ENCODE measurements at places on chromosomes 3 and 15.

- DNase-seq = no peak
Measured at GRCh38 chr3:194450341-194450740, 36.5 kb downstream of the ATP13A3 start.

GRCh38 chr3:42680271-42680670, 5.1 kb upstream of the KLHL40 start:
- no peak for DNase-seq

GRCh38 chr3:143601723-143602484, 246.4 kb downstream of the SLC9A9 start:
- no peak for DNase-seq

GRCh38 chr3:184296616-184297015, 2.4 kb upstream of the PSMD2 start:
- DNase-seq = no peak

DNA sequence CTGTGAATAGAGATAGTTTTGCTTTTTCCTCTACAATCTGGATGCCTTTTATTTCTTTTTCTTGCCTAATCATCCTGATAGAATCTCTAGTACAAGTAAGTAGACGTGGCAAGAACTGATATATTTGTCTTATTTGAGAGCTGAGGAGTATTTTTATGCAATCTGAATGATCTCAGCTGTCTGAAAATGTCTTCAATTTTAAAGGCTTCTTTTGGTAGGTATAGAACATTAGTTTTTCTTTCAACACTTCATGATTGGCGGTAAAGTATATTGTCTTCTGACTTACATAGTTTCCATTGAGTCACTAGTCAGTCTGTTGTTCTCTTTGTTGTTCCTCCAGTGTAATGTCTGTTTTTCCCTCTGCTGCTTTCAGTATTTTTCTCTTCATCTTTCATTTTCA, 31.3 kb downstream of the MGA start:
- no peak for DNase-seq

- DNase-seq = no peak
Measured at GRCh38 chr15:83928392-83928734, 274.4 kb downstream of the ADAMTSL3 start.

GRCh38 chr15:94671858-94672532, 440.6 kb downstream of the MCTP2 start:
- DNase-seq = no peak

- DNase-seq = no peak
Measured at GRCh38 chr15:63724760-63725159, 109.0 kb downstream of the HERC1 start.

DNA sequence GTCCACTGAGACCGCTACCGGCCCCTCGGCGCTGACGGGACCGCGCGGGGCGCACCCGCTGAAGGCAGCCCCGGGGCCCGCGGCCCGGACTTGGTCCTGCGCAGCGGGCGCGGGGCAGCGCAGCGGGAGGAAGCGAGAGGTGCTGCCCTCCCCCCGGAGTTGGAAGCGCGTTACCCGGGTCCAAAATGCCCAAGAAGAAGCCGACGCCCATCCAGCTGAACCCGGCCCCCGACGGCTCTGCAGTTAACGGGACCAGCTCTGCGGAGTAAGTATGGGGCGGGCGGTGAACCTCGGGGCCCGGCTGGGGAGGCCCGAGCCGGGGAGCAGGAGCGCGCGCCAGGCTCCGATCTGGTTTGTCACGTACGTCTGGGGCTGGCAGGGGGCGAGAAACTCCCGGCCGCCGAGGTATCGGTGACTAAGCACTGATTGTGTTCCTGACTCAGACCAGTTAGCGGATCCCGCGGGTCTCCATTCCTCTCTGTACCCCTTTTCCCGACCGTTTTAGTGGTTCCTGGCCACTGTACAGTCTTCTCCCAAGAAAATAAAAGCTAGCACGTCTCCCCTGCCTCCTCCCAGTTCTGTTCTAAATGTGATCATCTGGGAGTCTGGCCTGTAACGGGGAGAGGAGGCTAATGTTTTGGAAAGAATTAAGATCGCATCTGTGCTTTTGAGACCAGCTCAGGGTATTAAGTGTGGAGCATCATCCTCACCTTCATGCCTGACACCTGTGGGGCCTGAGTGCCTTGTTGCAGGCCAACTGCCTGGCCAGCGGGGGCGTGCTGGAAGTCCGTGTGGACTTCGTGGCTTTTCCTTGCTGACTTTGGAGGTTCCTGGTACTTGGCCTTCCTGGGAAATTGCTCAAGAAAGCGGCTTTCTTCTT, 691 bp downstream of the MAP2K1 start:
- peak; percentile 72 for DNase-seq

DNA sequence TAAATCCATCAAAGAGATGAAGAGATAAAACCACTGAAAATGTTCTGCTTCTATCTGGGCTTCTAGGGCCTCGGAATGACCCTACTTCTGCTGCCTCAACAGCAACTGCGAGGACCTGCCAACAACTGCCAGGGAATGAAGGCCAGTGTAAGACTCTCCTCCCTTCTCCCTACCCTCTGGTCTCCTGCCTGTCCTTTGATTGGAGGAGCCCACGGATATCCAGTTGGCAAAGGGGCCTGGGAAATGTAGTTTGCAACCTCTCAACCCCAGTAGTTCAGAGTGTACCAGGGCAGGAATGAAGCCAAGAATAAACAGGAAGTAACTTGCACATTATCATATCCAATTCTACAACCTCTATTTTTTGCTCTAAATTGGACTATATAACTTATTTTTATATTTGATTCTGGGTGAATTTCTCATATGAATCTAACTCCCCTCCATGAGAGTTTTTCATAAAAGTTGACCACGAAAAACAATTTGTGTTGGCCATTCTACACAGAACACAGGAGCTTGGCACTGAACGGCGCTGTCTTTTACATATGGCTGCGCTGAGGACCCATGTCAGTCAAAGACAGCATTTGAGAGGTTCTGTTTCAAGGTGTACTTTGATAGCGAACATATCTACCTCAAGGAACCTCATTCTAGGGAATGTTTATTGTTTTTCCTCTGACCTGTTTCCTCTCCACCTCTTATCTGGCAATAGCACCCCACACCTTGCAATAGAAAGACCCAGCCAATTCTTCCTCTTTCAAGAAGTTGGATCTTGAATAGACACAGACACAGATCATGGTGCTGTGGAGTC, 91.1 kb upstream of the RNF7 start:
- DNase-seq = no peak

DNA sequence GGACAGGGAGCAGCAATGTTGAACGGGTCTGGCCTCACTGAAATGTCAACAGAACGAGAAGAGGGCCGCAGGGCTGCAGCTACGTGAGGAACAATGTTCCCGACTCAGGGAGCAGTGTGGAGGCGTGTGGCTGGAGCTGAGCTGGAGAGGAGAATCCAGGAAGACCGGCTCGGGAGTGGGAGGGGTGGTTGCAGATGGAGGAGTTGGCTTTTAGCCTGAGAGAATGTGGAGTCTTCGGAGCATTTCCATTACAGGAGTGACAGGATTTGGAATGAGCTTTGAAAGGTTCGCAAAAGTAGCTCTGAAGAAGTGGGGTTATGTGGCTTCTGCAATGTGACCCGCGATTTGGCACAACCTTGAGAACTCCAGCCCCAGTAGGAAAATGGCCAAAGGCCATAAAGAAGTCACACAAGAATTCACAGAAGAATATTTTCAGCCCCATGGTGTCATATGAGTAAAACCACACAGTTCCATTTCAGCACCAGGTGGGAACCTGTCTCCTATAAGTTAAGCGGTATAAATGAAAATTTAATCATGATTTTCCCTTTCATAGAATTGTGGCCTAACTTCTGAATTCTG, 78.8 kb upstream of the NSMCE3 start:
- no peak for DNase-seq

DNA sequence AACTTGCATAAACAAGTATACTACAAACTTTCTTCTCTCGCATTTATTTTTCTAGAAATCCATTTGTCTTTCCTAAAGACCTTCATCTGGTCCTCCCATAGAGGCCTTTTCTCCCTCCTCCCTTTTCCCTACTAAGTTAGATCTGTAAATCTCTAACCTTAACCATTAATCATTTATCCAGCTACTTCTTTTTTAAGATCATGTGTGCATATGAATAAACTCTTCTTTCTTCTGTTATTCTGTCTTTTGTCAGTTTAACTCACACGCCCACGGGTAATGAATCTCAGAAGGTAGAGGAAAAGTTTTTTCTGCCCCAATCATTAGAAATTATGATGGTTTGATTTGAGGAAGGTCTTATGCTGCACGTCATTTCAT, 48.7 kb upstream of the FHIT start:
- DNase-seq = no peak

GRCh38 chr3:30778933-30779332, 115.5 kb downstream of the GADL1 start:
- DNase-seq = no peak

GRCh38 chr15:46322753-46323152, 687.9 kb downstream of the SQOR start:
- no peak for DNase-seq

GRCh38 chr3:159627634-159628033, 361.0 kb upstream of the IL12A start:
- no peak for DNase-seq

DNA sequence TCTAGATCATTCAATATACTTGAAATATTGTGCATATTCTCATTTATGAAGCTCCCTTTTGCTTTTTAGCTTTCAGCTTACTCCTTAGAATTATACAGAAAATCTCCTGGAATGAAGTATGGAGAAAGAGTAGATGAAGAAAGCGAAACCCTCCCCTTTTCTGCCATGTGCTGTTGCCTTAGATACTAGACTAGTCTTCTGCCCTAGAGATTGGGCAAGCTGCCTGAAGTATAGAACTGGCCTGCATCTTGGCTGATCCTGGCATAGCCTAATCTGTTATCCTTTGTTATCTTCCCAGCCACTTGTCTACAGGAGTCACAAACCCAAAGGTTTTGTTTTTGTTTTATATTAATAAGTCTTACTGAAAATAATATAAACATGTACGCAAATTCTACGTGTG, 138.8 kb downstream of the RBPMS2 start:
- DNase-seq = no peak

GRCh38 chr3:156519758-156520162, 35.2 kb downstream of the SSR3 start:
- no peak for DNase-seq

GRCh38 chr15:39695793-39696192, 86.8 kb downstream of the FSIP1 start:
- DNase-seq = no peak

- no peak for DNase-seq
Measured at GRCh38 chr15:42385206-42385979, 26.1 kb downstream of the CAPN3 start.

GRCh38 chr3:38627956-38628355, 21.5 kb downstream of the SCN5A start:
- no peak for DNase-seq

DNA sequence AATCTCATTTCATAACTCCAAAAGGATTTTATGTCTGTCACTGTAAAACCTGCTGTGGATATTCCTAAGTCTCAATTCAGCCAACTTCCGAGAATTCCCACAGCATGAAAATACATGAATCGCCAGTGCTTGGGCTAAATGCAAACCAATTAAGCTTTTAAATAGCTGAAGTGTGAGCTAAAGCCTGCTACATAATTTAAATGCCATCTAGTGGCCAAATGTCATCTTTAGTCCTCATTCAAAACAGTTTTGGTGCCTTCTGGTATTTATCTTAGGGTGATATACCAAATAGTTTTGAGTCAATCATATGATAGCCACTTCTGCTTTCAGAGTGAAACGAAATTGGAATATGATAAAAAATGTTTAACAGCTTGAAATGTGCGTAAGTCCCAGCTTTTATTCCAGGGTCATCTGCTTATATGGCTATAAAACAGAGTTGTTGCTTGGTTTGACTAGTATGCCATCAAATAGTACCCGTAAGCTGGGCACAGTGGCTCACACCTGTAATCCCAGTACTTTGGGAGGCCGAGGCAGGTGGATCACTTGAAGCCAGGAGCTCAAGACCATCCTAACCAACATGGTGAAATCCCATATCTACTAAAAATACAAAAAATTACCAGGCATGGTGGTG, 41.8 kb upstream of the CCNL1 start:
- no peak for DNase-seq

GRCh38 chr3:186883686-186884058, 41.2 kb downstream of the ADIPOQ start:
- no peak for DNase-seq

- no peak for DNase-seq
Measured at GRCh38 chr15:89799011-89799911, 15.4 kb downstream of the ANPEP start.

DNA sequence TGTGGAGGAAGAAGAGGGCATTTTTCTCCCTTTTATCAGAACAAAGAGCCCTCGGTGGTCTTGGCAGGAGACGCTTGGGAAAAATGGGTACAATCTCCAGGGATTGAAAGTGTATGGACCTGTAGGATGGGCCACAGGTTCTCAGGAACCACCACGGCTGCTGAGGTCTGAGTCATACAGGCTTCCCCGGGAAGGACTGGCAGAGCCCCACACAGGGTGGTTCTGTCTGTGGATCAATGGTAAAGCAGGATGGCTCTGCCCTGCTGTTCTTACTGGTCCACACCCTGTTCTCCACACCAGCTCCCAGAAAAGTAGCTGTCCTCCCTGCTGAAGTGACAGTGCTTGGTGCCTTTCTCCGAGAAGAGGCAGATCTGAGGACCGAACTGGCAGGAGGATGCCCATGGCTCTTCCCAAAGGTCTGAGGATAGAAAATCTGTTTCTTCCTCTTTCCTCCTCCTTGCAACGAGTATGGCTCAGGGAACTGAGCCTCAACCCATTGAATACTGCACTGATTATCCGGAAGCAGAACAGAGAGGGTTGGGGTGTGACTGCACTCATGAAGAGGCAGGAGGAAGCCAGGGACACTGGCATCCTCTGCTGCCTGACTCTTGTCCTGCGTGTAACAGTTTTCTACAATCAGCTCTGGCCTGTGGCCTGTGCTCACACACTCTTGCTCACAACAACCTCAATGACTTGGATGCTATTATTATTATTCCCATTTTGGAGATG, 39.0 kb downstream of the KIF9 start:
- DNase-seq = no peak

DNA sequence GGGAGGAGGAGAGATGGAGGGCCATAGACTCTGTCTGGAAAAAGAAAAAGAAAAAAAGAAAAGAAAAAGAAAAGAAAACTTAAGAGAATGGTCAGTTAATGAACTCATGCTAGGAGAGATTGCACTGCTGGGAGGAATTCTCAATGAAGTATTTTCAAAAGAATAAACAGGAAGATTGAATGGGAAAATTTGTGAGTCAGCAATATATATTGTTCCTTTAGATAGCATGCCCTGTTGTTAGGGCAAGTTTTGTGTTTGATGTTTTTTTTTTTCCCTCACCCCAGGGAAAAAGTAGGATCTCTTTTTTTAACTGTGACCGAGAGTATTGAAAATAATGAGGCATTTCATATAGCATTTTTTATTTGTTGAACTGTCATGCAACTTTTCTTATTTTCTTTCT, 7.8 kb upstream of the NR1D2 start:
- no peak for DNase-seq

GRCh38 chr3:45462522-45463265, 74.3 kb downstream of the LARS2 start:
- no peak for DNase-seq

- DNase-seq = peak; percentile 92
Measured at GRCh38 chr3:42443819-42444436, 33.5 kb upstream of the LYZL4 start.

DNA sequence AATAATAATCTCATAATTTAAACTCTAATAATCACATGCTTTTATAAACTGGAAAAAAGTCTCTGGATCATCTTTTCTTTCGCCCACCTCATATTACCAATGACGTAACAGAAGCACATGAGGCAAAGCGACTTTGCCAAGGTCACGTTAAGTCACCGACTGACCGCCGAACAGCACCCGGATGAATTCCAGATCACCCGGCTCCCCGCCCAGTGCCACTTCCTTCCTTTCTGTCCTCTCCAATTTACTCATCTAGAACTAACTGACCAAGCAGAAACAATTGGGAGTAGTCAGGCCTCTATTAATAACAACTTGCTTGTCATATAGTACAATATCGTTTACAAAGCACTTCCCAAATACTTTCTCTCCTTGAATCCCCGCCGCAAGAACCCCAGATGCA, 21.1 kb downstream of the FGF12 start:
- DNase-seq = no peak
